ENCODE measurements at places on chromosomes 1 and 21.

DNA sequence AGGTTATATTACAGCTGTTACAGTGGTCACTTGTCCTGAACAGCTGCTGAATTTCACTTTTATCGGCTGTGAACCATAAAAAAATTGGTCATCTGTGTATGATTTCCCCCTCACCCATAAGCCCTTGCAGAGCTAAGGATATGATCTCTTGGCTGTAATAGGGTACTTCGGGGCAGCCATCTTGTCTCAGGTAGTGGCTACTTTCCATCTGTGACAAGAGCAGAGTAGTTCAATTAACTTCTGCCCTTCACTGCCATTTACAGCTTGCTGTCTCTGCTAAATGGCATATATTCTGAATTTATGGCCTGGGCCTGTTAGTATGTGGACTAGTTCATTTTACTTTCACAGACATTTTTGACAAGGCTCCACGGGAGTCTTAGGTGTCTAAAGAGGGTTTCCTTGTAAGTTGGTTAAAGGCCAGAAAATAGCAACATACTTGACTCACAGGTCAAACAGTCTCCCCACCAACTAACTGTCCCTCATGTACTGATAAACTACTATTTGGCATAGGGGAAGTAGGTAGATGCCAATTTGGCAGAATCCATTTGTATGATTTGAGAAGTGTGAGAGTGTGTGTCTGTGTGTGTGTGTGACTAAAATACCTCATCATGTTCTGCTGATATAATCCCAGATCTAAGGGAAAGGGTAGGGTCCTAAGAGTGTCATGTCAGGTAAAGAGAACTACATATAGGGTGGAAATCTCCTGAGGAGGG is 151.6 kb downstream of the KCTD3 start:
- DNase-seq: no peak

GRCh38 chr1:36561361-36561724 is 78.6 kb upstream of the CSF3R start:
- no peak for DNase-seq

GRCh38 chr1:35836734-35837133 is 28.9 kb downstream of the AGO4 start:
- DNase-seq: no peak

DNA sequence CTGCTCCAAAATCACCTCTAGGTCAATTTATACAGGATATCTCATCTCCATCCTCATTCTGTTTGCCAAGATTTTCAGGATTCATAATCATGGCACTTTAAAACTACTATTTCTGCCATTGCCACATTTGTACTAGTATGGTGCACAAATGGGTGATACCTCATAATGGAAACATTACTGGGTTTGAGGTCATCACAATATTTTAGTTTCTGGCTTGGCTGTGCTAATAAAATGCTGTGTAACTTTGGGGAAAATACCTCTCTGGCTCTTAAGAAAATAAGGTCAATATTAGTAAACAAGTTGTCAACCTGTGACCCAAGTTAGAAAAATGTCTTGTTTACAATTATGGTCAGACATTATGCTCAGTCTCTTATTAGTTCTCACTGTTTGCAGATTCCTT is 4.7 kb upstream of the SLAMF7 start:
- DNase-seq: no peak

GRCh38 chr1:101251504-101251903 is 14.7 kb downstream of the S1PR1 start:
- DNase-seq: no peak

DNA sequence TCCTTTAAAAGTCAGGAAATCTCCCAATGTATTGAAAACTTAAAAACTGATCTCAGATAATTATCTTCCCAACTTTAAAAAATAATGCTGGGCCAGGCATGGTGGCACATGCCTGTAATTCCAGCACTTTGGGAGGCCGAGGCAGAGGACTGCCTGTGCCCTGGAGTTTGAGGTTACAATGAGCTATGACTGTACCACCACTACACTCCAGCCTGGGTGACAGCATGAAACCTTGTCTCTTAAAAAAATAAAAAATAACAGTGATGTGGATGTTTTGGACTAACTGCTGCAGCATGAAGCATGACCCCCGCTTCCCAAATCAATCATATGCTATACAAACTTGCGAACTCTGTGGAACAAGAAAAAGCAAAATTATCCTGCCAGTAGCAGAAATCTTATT is 186.3 kb downstream of the RERE start:
- DNase-seq: no peak

- peak; percentile 75 for DNase-seq
Measured at GRCh38 chr1:164518692-164519332, 40.2 kb upstream of the PBX1 start.

DNA sequence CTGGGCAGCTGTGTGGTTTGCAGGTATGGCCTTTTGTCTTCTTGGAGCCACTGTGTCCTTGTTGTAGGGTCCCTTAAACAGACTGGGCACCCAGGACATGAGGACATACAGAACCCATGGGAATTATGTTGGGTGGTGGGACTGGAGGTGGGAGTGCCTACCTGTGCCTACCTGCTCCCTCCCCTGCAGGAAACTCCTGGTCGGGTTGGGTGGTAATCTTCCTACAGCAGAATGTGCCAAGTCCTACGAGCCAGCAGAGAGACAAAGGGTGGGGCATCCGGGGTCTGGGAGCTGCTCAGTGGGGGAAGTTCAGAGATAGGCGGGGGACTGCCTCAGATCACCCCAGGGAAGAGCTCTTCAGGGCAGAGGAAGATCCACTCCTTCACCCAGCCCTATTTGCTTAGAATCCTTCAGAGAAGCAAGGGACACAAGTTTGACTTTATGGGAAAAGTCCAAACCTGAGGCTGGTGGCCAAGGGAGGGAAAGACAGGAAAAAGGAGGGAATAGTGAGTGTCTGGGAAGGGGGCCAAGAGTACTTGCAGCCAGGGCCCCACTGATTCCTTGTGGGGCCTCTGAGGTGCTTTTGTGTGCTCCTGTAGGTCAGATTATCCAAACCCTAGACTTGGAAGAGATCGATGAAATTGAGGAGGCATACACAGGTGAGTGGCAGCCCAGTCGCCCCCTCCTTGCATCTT is 58.3 kb downstream of the KIF21B start:
- DNase-seq: no peak

GRCh38 chr1:33997127-33998036 is 133.5 kb downstream of the HMGB4 start:
- DNase-seq: peak; percentile 8
